ENCODE measurements at places on chromosomes 1 and 21.
A peak's percentile ranks its signal among the peaks of the same experiment; 100 is the strongest.

GRCh38 chr1:182410620-182411273 is 10.3 kb upstream of the TEDDM1 start:
- no peak for DNase-seq

DNA sequence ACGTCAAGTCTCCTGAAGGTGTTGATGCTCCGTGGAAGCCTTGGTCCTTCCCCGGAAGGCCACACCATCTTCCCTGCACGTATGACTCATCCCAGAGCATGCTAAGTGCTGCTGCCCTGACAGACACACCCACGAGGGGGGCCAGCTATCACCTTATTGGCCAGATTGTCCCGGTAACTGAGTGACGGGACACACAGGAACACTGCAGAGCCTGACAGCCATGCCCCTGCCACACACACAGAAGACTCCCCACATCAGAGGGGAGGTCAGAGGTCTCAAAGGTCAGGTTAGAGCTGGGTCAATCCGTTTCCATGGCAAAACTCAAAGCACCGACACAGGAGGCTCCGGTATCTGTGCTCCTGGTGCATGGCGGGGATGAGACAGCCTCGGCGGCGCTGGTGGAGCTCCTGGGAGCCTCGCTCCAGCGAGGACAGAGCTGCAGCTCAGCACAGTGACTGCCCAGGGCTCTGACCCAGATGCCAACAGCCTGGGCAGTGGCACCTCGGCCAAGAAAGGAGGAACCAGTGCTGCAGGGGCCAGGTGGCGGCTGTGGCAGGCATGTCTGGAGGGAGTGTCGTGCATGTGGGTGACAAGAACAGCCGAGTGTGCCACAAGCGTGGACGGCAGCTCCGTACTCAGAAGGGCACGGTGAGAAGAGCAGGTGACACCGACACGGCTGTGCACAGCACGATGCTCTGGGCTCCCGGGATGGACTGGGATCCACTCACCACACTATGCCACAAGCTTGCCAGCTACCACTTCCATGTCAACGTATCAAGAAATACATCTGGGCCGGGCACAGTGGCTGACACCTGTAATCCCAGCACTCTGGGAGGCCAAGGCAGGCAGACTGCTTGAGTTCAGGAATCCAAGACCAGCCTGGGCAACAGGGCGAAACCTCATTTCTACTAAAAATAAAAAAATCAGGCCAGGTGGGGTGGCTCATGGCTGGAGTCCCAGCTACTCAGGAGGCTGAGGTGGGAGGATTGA is 14.8 kb upstream of the TMEM240 start:
- DNase-seq = no peak

GRCh38 chr21:46191686-46192575 is 7.7 kb upstream of the SPATC1L start:
- DNase-seq = no peak

GRCh38 chr1:211287218-211287617 is 28.1 kb downstream of the RCOR3 start:
- DNase-seq = no peak

- no peak for DNase-seq
These were observed 100.1 kb upstream of the SLC45A1 start for GRCh38 chr1:8217809-8218208.

GRCh38 chr1:219668446-219668845 is 55.5 kb upstream of the ZC3H11B start:
- DNase-seq = no peak

- no peak for DNase-seq
These were observed 130.3 kb upstream of the PLXNA2 start for GRCh38 chr1:208374391-208374941.

DNA sequence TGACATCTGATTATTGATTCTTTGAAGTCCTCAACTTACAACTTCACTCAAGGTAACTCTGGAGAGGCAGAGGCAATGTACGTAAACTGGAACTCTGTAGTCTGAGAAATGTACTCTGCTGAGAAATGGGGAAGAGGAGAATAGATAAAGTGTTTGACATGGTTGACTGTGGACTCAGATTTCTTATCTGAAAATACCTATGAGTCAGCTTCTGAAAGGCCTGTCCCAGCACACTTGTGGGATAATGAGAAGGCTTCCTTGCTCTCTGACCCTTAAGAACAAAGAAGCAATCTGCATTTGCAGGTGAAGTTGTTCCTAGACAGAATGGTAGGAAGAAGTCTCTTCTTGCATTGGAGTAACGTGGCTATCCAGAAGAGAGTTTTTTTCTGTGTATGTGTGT is 1573.5 kb downstream of the BRINP3 start:
- DNase-seq = no peak

- no peak for DNase-seq
These were observed 18.1 kb downstream of the USP48 start for GRCh38 chr1:21764615-21765423.

- DNase-seq = no peak
These were observed 26.5 kb upstream of the LRRC8C start for GRCh38 chr1:89606227-89606980.

- DNase-seq = peak; percentile 50
These were observed 8.1 kb upstream of the INKA2 start for GRCh38 chr1:111747282-111747734.

GRCh38 chr1:171352554-171352953 is 38.6 kb downstream of the FMO4 start:
- DNase-seq = no peak

DNA sequence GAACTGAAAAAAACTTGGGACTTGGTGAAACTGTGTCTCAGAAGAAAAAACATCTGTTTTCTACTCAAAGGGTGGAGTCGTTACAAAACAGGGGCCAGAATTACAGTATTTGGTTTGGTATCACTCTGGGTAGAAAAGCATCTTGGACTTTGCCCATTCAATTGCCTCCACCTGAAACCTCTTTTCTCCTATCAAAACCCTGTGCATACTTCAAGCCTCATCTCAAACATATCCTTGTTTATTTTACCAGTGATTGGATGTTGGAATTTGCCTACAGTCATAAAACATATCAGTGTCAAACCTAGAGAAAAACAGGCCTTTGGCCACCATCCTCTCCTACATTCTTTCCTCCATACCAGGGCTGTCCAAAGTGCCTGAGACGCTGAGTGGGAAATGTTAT is 281.5 kb downstream of the PLPP3 start:
- DNase-seq = no peak

- no peak for DNase-seq
These were observed 2.3 kb downstream of the PAX7 start for GRCh38 chr1:18632783-18633421.

DNA sequence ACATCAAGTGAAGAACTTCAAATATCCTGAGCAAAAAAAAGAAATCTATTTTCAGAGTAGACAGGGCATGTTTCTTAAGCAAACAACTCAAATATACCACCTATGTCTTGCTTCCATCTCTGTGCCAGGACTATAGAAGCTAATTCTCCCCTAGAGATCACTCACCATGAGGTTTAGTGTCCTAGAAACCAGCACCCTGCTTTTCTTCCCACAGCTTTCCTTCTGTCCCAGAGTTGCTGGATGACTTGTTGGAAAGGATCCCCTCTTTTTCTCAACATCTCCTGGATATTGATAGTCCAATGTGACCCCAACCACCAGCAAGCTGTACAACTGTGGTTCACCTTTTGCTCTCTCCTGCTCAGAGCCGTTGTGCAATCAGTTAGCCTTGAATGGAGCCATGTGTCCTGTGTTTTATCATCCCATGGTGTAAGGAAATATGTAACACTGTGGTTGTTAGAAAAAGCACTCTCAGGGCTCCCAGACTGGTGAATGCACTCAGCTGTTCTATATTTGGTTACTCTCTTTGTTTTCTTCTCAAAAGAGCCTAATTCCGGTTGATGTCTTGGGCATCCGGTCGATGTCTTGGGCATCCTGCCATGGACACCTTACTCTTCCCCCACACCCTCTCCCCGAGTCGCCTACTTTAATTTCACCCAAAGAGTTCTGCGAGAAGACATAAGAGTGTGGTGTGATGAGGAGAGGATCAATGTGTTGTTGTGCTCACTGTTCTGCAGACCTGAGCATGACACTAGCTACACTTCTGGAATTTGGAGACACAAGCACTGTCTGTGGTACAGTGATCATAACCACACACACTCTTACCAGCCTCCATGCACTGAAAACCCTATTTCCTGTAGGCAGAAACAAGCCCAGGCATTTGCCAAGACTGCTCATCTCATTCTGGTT is 1.7 kb downstream of the TNFSF4 start:
- DNase-seq = no peak

DNA sequence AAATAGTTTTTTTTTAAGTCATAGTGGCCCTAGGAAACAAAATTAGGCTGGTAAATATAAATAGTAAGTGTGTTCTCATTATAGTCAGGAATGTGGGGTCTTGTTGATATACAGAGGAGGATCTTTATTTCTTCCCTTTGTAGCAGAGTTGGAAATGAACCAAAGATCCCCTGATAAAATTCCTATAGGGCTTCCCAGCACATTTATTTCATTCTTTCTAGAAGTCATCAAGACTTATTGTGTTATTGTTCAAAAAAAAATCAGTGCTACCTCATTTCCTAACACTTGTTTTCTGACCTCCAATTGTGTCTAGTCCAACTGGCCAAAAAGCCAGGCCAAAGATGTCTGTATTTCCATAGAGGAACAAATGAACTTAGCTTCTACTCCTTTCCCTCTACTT is 7.6 kb upstream of the PLEKHO1 start:
- DNase-seq = no peak

DNA sequence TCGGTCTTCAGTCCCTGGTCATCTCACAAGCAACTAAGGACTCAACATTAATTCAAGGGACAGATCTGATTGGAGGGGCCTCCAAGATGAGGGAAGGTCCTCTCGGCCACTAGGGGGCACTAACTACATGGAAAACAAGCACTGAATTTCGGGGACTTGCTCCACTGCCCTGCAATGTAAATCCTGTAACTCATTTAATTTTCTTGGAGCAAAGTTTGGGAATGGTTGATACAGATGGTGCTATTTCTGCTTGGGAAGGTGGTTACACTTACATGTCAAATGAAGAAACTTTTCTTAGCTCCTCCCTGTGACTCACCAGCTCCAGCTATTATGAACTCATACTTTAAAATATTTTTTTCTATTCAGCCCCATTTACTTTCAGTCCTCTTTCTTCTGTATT is 97.4 kb upstream of the KCNJ15 start:
- peak; percentile 75 for DNase-seq

DNA sequence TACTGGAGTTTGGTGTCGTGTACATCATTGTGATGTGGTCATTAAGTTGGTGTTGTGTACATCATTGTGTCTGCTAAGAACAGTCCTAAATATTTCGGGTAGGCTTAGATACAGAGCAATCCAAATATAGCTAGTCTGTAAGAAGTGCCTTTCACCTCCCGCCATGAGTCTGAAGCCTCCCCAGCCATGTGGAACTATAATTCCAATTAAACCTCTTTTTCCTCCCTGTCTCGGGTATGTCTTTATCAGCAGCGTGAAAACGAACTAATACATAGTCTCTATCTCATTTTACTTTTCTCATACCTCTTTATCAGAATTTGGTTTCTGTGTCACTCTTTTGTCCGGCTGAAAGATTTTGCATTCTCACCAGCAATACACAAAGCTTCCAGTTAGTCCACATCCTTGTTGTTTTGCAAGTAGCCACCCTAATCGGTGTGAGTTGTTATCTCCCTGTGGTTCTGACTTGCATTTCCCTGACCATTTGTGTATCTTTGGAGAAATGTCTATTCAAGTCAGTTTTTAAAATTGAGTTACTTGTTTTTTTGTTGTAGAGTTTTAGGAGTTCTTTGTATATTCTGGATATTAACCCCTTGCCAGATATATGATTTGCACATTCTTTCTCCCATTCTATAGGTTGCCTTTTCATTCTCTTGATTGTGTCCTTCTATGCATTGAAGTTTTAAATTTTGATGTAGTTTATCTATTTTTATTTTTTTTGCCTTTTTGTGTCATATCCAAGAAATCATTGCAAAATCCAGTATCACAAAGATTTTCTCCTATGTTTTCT is 56.5 kb downstream of the FNBP1L start:
- DNase-seq = no peak

GRCh38 chr1:42830631-42831030 is 13.4 kb upstream of the SVBP start:
- DNase-seq = no peak

DNA sequence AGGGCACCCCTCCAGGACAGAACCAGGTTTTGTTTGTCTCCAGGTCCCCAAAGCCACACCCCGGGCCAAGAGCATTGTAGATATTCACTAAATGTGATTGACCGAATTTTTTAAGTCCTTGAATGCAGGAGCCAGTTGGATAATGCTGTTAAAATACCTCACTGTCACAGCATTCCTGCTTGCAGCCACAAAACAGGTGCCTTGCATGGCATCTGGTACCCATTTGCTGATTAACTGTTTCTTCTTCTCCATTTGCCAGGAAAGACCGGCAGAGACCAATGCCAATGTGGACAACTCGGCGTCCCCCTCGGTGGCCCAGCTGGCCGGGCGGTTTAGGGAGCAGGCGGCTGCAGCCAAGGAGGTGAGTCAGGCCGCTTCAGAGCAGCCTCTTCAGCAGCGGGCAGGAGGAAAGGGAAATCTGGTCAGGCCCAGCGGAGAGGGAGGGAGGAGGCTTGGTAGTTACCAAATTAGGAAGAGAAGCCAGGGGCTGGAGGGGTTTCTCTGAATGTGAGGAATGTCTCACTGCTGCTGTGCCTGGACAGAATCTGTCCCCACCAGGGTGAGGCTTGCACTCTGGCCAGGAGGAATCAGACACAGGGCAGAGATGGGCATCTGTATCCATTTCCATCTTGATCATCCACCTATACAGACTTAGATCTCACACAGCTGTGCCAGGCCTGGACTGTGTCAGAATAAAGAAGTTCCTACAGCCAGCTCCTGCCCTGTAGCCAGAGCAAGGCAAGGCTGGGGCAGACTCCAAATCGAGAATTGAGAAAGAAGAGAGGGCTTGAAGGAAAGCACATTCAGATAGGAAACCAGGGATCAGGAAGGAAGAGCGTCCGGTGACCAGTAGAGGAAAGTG is 37.9 kb upstream of the MPZL1 start:
- DNase-seq = peak; percentile 44

DNA sequence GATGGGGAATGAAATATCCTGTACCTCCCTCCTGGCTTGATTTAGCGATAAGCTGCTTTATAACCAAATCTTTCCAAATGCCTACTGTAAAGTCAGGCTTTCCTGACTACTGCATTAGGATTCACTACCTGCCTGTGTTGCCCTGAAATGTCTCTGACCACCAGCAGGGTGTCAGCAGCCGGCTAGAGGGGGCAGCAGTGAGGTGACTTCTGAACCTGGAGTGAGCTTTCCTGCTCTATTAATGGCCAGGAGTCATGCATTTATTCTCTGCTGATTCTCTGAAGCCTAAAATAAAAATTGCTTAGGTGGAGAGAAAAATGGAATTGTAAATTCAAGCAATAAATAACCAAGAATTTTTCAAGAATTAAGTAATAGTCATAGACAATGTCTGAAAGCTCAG is 2.5 kb downstream of the BACE2 start:
- peak; percentile 36 for DNase-seq

DNA sequence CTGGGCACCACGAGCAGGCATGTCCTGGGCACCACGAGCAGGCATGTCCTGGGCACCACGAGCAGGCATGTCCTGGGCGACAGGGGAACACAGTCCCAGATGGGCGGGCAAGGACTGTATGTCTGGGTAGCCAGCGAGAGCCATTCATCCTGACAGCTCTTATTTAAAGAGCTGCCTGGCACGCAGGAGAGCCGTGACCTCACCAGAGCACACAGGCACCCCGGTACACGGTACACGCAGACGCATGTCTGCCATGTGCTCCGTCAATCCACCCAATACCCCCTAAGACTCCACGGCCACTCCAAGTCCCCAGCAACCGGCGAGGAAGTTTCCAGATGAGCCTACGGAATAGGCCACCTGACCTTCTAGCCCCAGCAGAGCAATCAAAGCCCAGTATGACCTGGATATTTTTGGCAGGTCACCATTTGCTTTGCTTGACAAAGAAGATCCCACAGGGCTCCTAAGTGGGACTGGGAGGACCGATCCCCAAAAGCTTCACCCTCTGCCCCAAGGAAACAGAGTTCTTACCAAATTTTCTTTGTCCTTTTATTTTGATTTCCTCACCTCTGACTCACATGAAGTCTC is 51.7 kb downstream of the CASZ1 start:
- DNase-seq = no peak

Measured in femur (tissue), 1 donor.